ENCODE measurements at places on chromosomes 13 and 19.

GRCh38 chr13:91249370-91249769 lies 98.1 kb upstream of the MIR17HG start:
- DNase-seq = no peak

DNA sequence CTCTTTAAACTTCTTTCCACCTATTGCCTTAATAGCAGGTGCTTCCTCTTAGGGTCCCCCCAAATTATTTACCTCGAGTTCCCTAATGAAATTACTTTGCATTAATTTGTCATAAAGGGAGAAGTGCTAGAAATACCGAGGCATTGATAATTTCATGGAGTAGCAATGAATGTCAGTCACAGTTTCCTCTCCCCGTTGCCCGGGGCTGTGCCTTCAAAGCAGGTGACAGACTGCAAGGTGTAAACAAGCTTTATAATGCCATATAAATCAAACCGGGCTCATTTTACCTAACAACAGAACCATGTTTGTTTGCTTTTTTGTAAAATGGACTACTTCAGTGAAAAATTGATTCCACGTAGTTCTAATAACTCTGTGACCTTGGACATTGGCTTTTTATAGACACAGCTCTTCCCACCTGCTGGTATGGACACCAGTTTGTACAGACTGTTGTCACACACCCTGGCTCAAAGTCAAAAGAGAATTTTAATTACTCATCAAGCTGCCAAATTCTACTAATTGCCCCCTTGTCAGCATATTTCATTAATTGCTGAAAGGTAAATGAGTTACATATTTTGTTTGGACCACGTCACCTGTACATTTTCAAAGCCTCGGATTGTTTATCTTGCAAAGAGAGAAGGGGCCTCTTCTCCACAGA lies 171.1 kb downstream of the STK24 start:
- DNase-seq = no peak

GRCh38 chr13:71964491-71965100 lies 97.6 kb upstream of the DACH1 start:
- no peak for DNase-seq

GRCh38 chr13:97743938-97744337 lies 209.5 kb upstream of the IPO5 start:
- DNase-seq = no peak

- DNase-seq = no peak
Observed at GRCh38 chr13:76383676-76384461, 502.3 kb downstream of the KCTD12 start.

GRCh38 chr19:43983544-43983911 lies 460 bp upstream of the ZNF155 start:
- no peak for DNase-seq

DNA sequence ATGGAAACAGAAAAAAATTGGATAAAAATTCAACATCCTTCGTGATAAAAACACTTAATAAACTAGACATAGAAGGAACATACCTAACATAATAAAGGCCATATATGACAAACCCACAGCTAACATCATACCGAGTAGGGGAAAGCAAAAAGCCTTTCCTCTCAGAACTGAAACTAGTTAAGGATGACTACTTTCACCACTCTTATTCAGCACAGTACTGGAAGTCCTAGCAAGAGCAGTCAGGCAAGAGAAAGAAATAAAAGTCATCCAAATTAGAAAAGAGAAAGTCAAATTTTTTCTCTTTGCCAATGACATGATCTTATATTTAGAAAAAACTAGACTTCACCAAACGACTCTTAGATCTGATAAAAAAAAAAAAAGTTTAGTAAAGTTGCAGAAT lies 25.8 kb upstream of the SLC7A9 start:
- DNase-seq = no peak

DNA sequence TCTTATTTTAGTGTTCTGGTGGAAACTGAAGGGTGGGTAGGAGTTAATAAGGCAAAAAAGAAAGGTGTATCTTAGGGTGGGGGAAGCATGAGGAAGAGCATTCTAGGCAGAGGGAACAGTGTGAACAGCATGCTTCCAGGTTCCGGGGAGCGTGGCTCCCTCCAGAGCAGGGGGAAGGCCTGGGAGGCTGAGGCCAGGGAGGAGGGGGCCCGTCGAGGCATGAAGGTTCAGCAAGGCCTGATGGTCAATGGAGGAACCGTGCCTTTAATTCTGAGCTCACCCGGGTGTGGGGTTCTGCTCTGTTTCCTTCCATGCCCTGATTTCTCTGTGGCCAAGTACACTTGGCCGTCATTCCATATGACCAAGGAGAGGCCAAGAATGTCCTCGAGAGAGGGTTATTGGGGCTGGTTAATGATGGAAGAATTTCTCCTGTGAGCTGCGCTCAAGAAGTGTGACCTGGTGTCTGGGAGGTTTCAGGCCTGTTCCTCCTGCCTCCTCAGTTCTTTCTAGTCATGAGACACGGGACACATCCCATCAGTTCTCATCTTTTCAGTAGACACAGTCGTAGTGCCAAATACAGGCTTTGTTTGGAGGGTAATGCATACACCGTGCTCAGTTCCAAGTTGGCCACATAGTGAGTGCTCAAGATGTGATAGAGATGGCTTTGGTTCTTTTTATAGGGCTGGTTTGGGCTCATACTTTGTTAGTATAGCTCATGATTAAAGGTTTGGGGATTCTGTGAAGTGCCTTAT lies 73.6 kb downstream of the SIPA1L3 start:
- no peak for DNase-seq

DNA sequence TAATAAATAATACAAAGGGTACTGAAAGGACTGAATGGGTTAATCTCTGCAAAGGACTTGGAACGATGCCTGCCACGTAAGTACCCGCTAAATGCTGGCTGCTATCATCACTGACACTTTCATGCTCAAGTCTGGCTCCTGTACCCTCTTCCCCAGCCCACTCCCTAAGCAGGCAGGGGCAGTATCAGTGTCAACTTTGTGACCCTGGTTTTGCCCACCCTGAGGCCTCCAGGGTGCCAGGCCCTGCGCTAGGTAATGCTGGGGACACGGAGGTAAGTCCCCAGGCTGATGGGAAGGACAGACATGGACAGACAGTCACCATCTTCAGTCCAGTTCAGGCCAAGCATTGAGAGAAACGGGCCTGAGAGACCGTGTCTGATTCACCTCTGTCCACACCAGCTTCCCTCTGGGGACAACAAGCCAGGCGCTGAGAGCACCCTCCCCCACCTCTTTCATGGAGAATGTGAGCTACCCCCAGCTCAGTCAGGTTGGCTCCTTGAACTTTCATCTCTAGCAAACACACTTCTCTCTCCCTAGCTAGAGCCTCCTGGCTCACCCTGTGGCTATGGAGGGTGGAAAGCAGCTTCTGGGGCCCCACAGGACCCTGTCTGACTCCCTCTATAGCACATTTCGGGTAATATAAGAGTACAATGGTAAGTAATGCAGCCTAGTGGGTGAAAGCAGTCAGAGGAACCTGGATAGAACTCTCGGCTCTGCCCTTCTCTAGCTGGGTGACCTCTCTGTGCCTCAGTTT lies 800 bp downstream of the ETFB start:
- DNase-seq = no peak

DNA sequence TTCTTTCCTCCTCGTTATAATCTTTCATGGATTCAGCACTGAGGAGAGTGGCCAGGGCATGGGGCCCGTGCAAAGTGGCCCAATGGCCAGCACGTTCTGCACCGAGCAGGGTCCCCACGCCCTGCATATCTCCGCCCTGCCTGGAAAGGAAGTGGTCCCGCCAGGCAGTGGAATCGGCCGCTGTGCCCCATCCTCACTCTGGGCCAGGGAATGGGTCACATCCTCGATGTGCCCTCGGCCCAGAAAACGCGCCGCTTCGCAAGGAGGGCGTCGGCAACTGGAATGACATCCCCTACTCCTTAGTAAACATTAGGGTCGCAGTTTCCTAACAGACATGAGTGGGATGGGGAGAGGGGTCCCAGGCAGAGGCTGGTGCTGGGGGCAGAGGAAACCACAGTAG lies 90.7 kb downstream of the ZNF254 start:
- no peak for DNase-seq

DNA sequence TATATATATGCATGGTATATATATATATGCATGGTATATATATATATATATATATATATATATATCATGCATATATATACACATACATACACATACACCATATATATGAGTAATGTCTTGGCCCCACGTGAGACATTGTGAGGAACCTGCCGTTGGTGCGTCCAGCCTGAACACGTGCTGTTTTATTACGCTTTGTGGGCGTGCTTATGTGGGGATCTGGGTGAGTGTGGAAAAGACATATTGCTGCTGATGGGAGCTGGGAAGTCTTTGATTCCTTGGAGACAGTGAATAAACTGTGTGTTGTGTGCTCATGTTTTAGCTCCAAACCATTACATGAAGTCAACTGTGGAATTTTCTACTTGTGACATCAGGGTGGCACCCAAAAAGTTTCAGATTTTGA lies 28.9 kb downstream of the KCTD15 start:
- no peak for DNase-seq

- DNase-seq = no peak
Observed at GRCh38 chr19:35454663-35455062, 6.6 kb downstream of the FFAR2 start.

DNA sequence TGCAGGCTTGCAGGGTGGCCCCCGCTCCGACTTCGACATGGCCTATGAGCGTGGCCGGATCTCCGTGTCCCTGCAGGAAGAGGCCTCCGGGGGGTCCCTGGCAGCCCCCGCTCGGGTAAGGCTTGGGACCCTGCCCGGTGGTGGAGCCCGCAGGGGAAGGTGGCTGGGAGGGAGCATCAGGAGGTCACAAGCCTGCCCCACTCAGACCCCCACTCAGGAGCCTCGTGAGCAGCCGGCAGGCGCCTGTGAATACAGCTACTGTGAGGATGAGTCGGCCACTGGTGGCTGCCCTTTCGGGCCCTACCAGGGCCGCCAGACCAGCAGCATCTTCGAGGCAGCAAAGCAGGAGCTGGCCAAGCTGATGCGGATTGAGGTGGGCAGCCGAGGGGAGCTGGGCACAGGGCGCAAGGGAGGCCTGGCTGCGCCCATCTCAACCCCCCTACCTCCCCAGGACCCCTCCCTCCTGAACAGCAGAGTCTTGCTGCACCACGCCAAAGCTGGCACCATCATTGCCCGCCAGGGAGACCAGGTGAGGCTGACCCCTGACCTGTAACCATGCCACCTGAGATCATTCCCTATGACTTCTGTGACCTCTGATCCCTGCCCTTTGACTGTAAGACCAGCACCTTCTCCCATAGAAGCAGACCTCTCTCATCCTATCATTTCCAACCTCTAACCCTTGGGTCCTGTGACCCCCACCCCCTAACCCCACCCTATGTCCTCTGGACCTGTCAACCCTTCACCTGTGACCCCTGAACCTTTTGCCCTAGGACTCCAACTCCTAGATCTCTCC lies 7.2 kb downstream of the PNPLA6 start:
- no peak for DNase-seq

DNA sequence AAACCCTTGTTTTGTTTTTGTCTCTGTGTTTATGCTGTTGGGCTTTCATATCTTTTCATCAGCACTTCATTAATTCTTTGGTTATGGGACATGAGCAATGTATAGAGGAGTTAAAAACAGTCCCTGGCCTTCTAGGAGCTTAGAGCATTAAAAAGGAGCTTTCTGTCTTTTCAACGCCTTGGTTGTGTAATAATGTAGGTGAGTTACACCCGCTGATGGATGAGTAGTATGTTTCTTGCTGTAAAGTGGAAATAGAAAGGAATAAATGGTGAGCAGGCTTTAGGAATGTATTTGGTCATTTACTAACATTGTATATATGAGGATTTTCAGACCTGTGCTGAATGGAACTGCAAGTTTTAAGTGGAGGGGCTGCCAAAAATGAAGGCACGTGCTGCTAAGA lies 121.5 kb upstream of the RNF113B start:
- no peak for DNase-seq

GRCh38 chr19:29614780-29615179 lies 8.7 kb downstream of the POP4 start:
- no peak for DNase-seq

GRCh38 chr19:55644842-55645511 lies 1.5 kb downstream of the ZNF581 start:
- DNase-seq = no peak

- DNase-seq = no peak
Observed at GRCh38 chr13:25249001-25249543, 38.2 kb downstream of the MTMR6 start.

- DNase-seq = no peak
Observed at GRCh38 chr13:26498656-26499601, 58.6 kb upstream of the WASF3 start.

GRCh38 chr13:62299988-62300387 lies 884.3 kb upstream of the PCDH20 start:
- DNase-seq = no peak

GRCh38 chr19:57688011-57688763 lies 6.4 kb downstream of the ZNF551 start:
- no peak for DNase-seq

GRCh38 chr13:50410921-50411746 lies 395.9 kb downstream of the KCNRG start:
- no peak for DNase-seq

DNA sequence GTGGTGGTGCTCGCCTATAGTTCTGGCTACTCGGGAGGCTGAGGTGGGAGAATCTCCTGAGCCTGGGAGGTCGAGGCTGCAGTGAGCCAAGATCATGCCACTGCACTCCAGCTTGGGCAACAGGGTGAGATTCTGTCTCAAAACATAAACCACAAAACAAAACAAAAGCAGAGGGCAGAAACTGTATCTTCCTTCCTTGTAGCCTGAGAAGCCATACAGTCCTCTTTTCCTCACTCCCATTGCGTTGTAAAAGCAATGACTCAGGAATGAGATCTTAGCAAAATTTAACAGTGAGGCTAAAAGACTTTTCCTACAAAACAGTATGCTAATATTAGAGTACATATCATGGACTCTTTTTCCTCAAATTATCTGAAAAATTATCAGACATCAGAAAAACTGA lies 130.9 kb downstream of the SHISA2 start:
- DNase-seq = no peak

DNA sequence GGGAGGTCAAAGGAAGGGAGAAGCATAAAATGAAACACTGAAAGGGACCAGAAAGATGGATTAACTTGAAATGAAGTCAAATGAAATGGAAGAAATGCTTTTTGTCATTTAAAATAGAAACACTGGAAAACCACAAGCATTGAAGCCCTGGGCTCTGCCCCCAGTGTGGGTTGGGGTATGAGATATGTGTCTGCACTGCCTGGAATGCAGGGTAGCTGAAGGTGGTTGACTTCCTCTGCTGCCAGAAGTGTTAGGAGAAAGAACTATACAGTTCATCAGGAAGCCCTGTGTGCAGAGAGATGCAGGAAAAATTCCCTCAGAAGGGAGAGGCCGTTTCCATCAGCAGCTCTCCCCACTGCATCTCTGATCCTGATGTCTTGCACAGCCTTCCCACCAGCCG lies 69.2 kb downstream of the DHRS12 start:
- no peak for DNase-seq

DNA sequence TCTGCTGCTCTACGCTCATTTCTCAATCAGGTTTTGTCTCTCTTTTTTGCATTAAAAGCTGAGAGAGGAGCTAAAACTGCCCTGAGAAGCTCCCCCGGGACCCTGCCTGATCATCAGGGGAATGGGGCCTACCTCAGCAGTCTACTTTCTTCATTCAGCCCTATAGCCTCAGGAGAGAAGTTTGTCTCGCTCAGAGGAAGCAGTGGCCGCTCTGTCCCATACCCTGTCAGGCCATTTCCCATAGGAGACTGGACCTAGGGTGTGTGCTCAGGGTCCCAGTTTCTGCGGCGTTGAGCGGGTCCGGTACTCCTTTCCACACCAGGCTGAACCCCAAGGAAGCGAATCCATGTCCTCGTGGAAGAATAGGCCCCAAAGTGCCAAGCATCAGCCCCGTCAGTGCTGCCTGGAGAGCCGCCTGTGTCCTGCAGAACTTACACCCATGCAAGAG lies 21.7 kb downstream of the UBE2L5 start:
- no peak for DNase-seq

- peak; percentile 47 for DNase-seq
Observed at GRCh38 chr19:38263689-38264485, 486 bp upstream of the SPINT2 start.

- no peak for DNase-seq
Observed at GRCh38 chr13:102197193-102197592, 204.7 kb downstream of the FGF14 start.
